ENCODE measurements at places on chromosomes 13 and 19. TPM values are rescaled to one million over a fixed set of nuclear protein-coding genes. Genes with fewer than 3 reads are reported as not detected.

ZNF556 gene
- 1.3 TPM for polyA plus RNA-seq

NLRP9 gene
- polyA plus RNA-seq: not detected

ZNF442 gene
- polyA plus RNA-seq: 5.3 TPM

S1PR5 gene
- 1.5 TPM for polyA plus RNA-seq

GRCh38 chr13:28819735-28820098 lies 422 bp upstream of the MTUS2 start:
- peak; percentile 8 for DNase-seq

- no peak for DNase-seq
Observed at GRCh38 chr13:37492075-37492474, 106.5 kb downstream of the POSTN start.

GRCh38 chr19:4264812-4265211 lies 14.3 kb upstream of the SHD start:
- DNase-seq: no peak

DNA sequence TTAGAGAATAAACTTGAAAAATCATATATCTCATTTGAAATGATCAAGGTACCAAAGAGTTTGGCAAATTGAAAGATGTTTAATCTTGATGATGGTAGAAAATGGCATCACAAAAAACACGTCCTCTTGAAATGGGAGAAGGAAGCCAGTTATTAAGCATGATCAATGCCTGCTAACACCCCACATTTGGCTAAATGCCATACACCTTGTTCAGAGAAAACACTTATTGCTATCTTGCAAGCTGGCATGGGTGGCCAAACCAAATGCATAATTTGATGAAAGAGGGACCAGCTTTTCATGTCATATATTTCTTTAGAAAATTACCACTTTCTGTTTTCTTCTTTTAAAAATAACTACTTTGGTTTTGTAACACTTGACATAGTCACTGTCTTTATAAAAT lies 141.3 kb downstream of the ZAR1L start:
- no peak for DNase-seq

DNA sequence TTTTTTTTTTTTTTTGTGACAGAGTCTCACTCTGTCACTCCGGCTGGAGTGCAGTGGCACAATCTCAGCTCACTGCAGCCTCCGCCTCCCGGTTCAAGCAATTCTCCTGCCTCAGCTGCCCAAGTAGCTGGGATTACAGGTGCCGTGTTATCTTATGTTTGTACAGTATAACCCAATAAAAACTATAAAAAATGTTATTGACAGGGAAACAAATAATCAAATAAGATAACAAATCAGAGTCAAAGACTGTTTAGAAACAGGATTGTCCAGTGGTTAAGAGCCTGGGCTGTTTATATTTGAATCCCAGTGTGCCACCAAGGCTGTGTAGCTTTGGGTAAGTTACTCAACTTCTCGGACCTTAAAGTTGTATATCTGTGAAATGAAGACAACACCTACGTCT lies 19.1 kb upstream of the LMTK3 start:
- no peak for DNase-seq

- DNase-seq: no peak
Observed at GRCh38 chr19:54364775-54365257, at the start of gene LAIR1. Gene LAIR1, minus strand, starts transcription at chr19:54364931. Its CDS starts 127 bp downstream, at chr19:54364804.

DNA sequence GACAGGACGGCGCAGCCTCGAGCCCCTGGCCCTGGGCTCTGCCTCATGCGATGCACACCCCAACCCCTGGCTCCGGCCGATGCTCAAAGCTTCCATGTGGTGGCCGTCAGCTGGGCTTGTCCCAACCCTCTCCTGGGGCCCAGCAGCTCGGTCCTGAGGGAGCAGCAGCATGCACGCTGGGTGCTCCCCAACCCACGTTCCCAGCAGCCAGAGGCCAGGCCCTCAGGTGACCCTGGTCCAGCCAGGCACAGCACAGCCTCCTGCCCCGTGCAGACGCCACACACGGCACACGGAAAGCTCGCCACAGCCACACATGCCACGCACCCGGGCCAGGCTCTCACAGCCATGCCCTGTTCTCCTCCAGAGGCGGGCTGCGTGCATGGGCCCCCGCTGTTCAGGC lies 60.7 kb downstream of the IER2 start:
- no peak for DNase-seq

- DNase-seq: no peak
Observed at GRCh38 chr13:76596216-76596615, 290.0 kb downstream of the KCTD12 start.

GRCh38 chr19:43425567-43426392 lies 11.1 kb downstream of the TEX101 start:
- DNase-seq: no peak

DNA sequence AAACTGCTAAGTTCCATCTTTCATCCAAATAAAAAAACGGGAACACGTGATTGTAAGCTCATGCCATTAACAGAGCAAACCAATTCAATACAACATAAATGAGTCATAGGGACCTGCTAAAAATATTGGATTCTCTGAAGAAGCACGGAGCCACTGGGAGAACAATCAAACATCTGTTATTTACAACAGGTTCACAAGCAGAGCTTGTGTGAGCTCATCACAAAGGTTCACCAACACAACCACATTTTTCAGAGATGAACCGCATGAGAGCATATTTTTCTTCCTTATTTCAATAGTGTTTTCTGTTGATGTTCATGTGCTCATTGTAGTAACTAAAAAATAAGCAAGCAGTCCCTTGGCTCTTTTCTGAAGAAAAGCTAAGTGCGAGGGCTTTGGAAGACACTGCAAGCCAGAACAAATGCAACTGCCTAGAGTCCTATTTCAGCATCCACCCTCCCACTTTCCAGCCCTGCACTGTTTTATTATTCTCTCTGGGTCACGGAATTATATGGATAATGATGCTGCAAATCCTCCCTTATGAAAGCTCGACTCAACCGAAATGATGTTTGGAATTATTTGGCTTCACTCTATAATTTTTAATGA lies 545.8 kb downstream of the LIG4 start:
- DNase-seq: no peak

DNA sequence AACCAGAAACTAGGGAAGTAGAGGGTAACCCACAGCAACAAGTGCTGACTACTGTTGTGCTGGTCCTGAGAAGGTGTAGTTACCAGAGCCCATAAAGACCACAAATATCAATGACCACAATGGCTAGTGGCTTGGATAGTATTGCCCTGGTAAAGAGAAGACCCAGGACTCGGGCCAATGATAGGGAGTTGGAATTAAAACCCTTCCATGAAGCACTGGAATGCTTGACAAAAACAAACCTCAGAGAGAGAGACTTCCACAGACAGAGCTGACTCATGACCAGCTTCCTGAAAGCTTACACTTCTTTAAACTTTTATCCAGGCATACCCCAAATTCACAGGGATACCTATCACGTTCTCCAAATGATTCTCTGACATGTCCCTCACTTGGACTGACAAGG lies 60.5 kb downstream of the WDR87 start:
- no peak for DNase-seq

- DNase-seq: no peak
Observed at GRCh38 chr19:16938211-16938610, 49.4 kb downstream of the F2RL3 start.

- DNase-seq: no peak
Observed at GRCh38 chr13:80339912-80340650, 845 bp downstream of the SPRY2 start.
